Activated naive CD4-positive, alpha-beta T cell treated with anti-CD3 and anti-CD28 coated beads for 36 hours (primary cell): ENCODE measurements at places on chromosomes 7 and 10.

DNA sequence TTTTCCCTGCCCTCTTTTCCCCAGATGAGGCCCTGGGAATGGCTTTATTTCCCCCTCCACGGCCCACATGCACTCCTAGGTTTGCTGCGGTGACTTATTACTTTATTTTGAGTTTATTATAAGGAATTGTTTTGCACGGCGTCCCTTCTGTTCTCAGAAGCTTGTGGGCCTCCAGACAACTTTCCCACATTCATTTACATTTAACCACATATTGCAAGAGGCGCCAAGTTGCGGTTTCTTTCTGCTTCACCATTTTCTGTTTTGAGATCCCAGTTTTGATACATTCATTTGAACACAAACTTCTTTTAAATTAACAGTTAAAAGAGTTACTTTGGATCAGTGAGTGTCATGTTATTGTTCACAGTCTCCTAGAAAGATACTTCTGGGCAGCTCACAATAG lies 532.5 kb upstream of the MGMT start:
- DNase-seq = peak; percentile 29

- no peak for DNase-seq
These were observed 137.4 kb downstream of the ZNF438 start for GRCh38 chr10:30894221-30894620.

DNA sequence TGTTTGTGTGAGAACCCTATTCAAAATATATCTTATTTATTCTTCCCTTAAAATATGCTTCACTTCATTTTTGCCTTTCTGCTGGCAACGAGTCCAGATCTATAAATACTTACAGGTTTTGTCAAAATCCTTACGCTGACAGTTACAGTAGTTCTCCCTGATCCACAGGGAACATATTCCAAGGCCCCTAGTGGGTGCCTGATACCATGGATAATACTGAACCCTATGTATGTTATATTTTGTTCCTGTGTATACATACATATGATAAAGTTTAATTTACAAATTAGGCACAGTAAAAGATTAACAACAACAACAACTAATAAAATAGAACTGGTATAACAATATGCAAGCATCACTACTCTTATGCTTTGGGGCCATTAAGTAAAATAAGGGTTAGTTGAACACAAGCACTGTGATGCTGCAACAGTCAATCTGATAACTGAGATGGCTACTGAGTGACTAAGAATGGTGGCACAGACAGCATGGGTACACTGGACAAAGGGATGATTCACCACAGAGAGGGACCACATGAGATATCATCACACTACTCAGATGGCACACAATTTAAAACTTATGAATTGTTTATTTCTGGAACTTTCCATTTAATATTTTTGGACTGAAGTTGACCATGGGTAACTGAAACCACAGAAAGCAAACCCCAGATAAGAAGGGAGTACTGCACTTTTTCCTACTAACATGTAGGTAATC lies 29.4 kb upstream of the PCGF5 start:
- DNase-seq = no peak

- no peak for DNase-seq
These were observed 18.2 kb upstream of the C10orf53 start for GRCh38 chr10:49661140-49661856.

DNA sequence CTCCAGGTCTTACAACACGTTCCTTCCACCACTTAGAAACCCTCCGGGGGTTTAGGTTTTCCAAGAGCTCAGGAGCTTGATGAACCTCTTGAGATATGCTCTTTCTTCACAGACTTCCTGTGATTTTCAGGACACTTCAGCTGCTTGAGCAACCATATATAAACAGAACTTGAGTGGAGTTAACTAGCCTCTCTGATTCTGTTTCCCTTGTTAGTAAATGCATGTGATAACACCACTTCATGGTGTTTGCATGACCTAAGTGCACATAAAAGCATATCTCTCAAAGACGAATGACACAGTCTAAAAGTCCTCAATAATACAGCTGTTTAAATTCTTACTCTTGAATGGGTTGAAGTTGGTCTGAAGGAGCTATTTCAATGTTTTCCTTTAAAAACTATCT lies 9.9 kb downstream of the PRR15 start:
- DNase-seq = no peak

DNA sequence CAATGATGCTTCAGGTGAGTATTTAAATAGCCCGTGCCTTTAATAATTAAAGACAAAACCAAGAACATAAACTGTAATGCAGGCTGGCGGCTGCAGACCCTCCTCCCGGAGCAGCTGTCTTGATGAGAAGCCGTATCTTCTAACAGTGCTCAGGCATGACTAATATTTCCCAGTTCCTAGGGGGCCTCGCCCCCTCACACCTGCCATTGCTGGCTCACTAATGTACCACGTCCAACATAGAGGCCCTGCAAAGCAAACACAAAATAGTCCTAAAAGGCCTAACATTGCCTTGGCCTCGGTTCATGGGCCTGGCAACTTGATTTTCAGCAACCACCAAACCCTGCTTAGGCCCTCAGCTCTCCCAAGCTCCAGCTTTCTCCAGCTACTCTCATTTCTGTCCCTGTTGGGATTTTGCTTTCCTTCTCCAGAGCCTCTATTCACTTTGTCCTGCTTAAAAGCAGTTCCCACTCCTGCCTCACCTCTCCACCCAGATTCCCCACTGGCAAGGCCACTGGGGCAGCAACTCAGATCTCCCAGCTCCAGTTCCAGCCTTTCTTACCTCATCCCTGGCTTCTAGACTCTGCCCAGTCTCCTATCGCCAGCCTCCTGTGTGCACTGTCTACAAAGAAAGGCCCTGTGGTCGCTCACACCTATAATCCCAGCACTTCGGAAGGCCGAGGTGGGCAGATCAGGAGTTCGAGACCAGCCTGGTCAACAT lies 16.2 kb downstream of the SORBS1 start:
- DNase-seq = no peak

DNA sequence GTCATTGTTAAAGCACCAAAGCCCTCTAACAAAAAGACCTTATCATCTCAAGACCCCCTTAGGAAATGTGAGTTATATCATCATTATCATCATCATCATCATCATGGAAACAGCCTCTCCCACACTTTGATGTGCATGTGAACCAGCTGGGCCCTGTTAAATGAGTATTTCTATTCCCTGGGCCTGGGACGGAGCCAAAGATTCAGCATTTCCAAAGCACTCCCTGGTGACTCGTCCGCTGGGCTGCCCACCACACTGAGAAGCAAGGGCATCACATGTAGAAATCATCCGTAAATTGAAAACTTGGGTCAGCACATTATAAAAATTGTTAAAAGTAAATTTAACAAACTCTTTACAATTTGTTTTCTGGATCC lies 88.6 kb downstream of the PTPRN2 start:
- DNase-seq = no peak
